CD4-positive, alpha-beta T cell treated with Interleukin-15 for 4 hours (primary cell): ENCODE measurements at places on chromosomes 1 and 21.

DNA sequence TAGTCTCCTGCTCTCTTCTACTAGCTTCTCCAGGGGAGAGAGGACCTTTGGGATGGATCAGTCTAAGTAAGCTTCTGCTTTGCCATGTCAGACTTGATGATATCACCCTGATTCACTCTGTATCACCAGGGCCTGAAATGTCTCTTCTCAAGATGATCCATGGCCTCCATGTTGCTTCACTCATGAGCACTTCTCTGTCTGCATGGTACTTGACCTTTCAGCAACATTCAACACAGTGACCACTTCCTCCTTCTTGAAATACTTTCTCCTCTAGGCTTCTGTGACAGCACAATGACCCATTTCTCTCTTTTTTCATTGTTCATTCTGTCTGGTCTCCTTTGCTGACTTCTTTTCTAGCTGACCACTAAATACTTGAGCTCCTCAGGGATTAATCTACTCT, 35.3 kb upstream of the NGF start:
- DNase-seq: no peak

DNA sequence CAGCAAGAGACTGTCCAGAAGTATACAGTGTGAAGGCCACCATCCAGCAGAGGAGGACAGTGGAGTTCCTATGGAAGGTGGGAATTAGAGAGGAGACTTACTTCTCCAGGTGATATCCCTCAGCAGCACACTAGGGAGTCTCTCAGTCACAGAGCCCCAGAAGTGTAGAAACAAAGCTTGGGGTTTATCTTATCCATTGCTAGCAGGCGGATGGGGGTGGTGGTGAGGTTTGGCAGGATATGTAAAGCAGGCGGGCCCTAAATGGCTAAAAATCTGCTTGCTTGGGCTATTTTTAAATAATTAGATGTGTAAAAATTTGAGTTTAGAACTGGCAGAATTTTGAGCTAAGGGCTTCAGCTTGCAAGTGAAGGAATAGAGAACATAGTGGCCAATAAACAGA, 50.1 kb upstream of the RGS18 start:
- DNase-seq: no peak

- DNase-seq: no peak
These were observed 408.8 kb downstream of the MATN1 start for GRCh38 chr1:30314591-30314990.

DNA sequence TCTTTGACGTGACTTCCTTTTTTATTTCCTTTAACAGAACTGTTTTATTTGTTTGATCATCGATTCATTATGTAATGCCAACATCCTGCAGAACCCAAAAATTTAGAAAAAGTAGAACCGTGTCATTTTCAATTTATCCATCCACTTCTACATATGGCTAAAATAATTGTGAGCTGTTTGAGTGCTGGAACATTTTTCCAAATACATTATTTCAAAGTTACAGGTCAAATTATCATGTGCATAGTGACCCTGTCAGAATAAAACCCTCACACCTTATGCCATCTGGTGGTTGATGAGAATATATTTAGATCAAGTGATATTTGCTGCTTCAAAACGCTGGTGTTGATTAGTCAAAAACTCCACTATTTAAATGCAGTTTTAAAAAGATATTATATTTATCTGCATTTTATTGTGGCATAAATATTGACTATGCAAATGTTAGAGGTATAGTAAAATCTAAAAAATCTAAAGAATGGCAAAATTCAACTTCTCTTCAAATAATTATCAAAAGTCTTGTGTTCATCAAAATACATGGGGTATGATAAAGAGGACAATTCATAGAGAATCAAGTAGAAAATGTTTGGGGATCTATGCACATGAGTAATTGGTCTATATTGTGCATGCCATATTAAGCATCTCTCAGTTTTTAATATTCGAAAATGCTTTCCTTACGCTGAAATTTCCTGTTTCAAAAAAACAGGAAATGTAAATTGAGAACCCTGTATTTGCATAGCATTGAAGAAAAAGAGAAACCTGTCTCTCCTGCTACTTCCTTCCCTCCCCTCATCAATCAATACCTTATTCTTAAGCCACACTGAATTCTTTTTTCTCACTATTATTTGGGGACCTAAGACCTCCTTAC, 39.7 kb downstream of the UBE2U start:
- no peak for DNase-seq

GRCh38 chr1:43530483-43531106, at the start of gene PTPRF:
PTPRF (plus strand) TSS chr1:43530883; CDS start chr1:43545076, 14,193 bp downstream.
- DNase-seq: no peak

GRCh38 chr1:67831850-67832513, 1.3 kb downstream of the GNG12 start:
- no peak for DNase-seq

DNA sequence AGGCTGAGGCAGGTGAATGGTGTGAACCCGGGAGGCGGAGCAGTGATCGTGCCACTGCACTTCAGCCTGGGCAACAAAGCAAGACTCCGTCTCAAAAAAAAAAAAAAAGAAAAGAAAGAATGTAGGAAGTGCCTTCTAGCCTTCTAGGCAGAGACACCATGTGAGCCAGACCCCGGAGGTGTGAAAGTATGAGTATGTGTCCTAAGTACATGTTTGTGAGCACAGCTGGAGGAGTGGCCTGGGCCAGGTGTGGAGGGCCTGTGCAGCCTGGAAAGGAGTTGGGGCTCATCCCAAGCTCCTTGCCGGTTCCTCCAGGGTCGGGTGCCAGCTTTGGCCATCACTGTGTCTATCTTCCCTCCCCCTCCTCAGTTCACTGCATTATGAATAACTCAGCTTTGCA, 13.0 kb downstream of the SOX13 start:
- DNase-seq: no peak

GRCh38 chr1:153535242-153536011, at the start of gene S100A6:
S100A6 (minus strand) TSS chr1:153535991; CDS start chr1:153535339, 652 bp downstream.
- DNase-seq: peak; percentile 65

DNA sequence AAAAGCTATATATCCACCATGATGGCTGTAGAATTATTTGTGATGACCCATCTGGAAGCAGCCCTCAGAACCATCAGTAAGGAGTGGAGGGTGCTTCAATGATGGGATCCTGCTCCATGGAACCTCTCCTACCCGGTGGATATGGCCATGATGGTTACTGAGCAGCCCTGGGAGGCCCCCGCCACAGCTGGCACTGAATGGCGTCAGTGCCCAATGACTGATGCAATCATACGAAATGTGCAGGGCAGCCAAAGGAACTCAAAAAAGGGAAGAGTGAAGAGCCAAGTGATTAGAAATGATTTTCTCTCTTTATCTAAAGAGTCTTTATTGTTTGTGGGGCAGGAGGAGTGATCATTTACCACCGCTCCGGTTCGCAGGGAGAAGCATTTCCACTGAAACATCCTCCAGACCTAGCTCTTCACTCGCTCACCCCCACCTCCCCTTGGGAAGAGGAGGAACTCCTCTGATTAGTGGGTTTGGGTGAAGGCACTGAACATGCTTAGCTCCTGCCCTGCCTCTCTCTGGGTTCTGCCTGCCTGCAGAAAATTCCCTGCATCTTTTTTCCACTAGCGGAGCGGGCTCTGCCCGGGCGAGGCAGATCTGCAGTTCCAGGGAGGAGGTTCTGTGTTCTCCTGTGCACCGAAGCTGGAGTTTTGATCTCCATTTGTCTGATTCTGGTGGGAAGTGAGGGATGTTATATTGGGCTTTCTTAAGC, 260.3 kb downstream of the GRIK3 start:
- DNase-seq: no peak

GRCh38 chr1:81540216-81540615, 260.5 kb upstream of the ADGRL2 start:
- no peak for DNase-seq

- DNase-seq: no peak
These were observed 15.6 kb downstream of the AIDA start for GRCh38 chr1:222696741-222697140.

DNA sequence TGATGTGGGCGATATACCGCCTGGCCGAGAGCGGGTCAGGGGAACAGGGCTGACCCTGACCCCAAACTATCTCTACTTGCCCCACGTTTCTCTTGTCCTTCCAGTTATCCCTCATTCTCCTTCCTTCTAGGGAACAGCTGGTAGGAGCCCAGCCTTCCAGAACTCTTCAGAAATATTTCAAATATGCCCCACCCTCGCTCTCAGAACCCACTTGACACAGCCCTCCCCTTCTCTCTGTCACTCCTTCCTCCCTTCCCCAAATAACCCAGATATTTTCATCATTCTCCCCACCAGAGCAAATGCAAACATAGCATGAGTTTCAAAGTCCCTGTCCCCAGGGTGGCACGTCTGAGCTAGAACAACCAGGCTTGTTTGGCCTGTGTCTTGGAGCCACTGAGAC, 1.1 kb downstream of the CACNA1S start:
- DNase-seq: no peak

DNA sequence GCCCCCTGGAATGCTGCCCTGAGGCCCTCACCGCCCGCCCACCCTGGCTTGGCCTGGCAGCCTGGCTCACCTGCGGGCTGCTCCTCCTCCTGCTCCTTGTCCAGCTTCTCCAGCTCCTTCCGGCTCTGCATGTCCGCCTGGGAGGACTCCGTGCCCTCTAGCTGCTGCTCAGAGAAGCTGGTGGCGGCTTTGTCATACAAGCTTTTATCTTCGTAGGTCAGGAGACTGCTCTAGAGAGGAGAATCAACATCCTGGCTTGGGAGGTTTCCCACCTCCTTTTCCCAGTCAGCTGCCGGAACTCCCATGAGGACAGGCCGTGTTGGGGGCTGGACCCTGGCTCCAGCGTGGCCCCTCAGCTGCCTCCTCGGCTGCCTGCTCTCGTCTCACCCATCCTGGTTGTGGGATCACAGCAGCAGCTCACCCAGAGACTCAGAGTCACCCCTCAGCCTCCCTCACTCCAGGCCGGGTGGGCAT, 36.6 kb upstream of the TMEM52 start:
- DNase-seq: no peak

GRCh38 chr1:21254335-21254951, 35.8 kb downstream of the ECE1 start:
- DNase-seq: no peak

GRCh38 chr1:154958036-154958435, 2.1 kb upstream of the PBXIP1 start:
- DNase-seq: no peak

DNA sequence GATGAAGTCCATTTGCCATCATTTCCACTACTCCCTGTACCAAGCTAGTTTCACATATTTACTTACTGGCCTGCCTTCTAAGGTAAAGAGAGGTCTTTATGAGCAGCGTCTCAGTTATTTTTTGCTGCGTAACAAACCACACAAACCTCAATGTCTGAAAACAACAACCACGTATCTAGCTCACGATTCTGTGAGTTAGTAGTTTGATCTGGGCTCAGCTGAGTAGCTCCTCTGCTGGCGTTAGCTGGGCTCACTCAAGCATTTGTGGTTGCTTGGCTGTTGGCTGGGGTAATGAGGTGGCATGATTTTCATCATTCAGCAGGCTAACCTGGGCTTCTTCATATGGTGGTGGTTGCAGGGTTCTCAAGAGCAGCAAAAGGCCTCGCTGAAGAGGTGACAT, 225.4 kb downstream of the FOXD2 start:
- DNase-seq: no peak

DNA sequence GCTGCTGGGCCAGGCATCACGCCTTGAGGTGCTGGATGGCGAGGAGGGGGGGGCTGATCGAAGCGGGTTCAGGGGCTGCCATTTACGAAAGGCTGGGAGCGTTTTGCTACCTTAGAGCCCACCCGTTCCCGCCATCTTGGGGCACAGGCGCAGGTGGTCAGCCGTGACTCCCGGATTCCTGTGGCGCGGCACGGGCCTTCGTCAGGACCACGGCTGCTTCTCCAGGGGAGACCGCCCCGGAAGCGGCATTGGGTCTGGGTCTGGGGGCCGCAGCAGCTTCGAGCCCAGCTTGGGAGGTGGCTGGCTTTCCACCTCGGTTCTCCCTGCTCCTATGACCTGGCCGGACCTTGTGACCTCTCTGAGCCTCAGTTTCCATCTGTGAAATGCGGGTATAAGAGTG, 23.8 kb downstream of the SPSB1 start:
- no peak for DNase-seq

GRCh38 chr1:22529901-22530621, 33.2 kb upstream of the EPHA8 start:
- DNase-seq: no peak

DNA sequence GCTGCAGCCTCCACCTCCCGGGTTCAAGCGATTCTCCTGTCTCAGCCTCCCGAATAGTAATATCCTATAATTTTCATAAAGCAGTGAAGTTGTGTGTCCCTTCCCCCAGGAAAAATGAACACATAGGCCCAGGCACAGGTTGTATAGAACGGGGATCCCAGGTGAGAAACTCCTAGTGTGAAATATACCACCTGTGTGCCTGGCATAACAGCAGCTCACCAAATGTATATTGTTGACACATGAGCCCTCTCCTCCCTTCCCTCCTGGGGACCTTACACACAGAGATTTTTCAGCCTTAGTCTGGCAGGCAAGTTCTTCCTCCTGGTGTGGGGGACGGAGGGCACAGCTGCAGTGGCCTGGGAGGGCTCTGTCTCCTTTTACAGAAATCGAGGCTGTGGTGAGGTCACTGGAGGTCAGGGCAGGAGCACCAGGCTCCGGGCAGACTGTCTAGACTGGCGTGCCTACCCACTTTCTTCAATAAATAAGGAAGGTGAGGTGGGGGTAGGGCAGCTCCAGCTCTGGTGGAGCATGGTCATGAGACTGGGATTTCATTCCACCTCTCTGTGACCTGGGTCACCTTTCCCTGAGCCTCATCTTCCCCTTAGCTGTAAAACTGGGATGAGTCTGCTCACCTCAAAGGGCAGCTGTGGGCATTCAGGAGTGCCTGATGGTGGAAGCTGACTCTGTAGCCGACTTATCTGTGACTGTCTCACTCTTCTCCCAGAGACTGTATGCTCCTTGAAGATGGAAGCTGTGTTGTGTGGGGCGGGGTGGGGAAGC, 14.3 kb downstream of the RCC1 start:
- DNase-seq: no peak

DNA sequence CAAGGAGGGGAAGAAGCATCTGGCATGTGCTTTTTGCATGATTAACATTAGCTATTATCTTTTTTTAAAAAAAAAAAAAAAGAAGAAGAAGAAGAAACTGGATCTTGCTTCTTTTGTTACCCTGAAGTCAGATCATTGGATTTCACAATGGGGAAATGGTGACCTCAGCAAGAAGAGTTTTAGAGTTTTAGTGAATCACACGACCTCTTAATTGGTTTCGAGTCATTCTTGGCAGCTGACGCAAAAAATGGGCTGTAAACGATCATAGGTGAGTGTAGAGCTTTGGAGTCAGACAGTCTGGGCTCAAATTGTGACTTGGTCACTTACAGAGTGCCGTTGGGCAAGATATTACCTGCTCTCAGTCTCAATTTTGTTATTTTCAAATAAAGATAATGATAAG, 33.3 kb upstream of the PGBD5 start:
- DNase-seq: peak; percentile 1
